Stimulated activated CD8-positive, alpha-beta memory T cell treated with anti-CD3 and anti-CD28 coated beads, Interleukin-7, amount 100 ng/mL, for 1 hour (primary cell): ENCODE measurements at places on chromosomes 12 and 14.

GRCh38 chr12:24759155-24759554, 189.7 kb downstream of the BCAT1 start:
- DNase-seq = no peak

- DNase-seq = no peak
Observed at GRCh38 chr12:27109334-27110028, 27.1 kb upstream of the C12orf71 start.

DNA sequence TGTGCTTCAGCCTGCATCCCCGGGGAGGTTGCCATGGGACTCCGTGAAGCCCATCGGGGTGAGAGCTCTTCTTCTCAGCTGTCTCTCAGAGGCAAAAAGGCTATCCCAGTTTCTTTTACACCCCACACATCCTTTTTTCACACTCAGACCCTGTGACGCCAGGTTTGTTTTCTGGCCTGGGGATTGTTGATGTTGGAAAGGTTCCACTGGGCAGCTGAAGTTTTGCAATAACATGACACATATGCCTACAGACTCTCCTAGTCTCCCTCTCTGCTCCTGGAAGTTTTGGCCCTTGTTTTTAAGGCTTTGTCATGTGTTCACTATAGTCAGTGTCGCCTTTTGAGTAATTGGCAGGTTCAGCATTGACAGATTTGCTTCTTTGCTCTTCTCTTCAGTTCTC, 118.6 kb downstream of the SMOC1 start:
- DNase-seq = no peak

DNA sequence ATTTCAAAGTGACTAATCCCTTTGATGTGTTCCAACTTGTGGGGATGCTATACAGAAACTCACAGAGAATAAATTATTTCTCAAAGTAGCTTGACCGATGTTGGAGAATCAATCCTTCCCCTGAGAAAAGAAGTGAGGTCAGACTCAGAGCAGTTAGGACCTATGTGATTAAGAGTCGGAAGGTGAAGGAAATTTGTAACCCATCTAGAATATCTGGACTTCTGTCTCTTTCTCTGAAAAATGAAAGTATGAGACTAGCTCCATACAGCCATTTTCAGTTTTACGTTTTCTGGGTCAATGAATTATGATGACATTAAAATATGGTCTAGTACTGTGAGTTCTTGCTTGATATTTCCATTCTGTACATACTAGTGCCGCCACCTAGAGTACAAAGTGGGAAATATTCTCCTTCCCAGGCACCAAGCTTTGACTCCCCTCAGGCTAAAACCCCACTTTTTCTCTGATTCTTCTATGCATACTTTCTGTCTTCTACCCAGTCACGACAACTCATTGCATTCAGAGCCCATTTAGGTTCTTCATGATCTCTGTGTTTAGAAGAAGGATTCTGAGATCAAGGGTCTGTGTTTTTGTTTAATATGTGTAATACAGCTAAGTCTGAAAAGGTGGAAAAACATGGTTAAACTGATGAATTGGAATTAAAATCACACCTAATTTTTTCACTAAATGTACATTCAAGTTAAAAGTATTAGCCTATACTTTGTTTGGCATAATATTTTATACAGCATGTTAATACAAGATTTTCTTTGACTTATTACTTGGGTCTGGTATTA, 6.9 kb upstream of the NTS start:
- no peak for DNase-seq

DNA sequence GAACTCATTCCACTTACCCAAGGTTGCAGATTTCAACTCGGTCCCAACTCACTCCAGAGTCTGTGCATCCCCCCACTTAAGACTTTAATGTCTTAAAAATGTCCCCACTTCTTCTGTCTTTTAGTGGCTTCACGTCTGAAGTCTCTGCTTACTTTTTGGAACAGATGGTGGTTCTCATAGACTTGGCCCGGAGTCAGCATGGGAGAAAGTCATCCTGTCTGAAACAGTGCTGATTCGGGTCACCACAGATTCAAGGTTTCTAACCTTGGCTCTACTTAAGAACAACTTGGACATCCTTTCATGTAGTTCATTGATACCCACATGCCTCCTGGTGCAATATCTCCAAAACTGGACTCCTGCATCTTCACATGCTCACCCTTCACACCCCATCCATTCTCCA, 26.0 kb downstream of the CHST11 start:
- no peak for DNase-seq

DNA sequence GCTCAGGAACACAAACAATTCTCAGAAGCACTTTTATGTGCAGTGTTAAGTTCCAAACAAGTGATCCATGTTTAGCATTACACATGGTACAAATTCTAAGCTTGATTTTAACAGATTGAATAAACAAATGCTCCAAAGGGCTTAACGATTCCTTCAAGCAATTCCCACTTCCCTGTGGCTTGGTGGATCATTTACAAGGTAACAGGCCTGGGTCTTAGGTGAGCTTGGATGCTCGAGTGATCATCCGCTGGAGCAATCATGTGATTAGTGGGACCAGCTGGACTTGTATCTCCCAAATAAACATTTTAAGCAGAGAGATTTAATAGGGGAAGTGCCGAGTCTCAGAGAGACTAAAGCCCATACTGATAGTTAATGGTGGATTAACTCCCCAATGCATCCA, 70.7 kb downstream of the CALM1 start:
- no peak for DNase-seq

GRCh38 chr12:2892246-2892645, 1.6 kb downstream of the TULP3 start:
- no peak for DNase-seq

DNA sequence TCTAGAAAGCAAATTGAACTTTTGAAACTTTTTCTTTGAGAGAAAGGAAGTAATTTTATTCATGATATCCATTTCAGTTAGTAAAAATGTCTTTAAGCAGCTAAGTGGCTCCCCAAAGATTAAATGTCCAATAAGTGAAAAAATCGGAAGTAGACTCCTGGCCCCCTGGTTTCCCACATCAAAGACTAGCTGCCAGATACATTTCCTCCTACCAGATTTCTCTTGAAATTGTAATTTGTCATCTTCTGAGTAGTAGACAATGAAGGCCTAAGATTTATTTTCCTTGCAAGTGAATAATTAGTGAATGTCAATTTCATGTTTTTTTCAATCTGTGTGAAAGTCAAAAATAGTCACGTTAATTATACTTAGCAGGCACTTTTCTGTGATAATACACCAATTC, 321.9 kb downstream of the SYT1 start:
- no peak for DNase-seq

GRCh38 chr12:62484233-62484632, 17.6 kb downstream of the MON2 start:
- no peak for DNase-seq

DNA sequence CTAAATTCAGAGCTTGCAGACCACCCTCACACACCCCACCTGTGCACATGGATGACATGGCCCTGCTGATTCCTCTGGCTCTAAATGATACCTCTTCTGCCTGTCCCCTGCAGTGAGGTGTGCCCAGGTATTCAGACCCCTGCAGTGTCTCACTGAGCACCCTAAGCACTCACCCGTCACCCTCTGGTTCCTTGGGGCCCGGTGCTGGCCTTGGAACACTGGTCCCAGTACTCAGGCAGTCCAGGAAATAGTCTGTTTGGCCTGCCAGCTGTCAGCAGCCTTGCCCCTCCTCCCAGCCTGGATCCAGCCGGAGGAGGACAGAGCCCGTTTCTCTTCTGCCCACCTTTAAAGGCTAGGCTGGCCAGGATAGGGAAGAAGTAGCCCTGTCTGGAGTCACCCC, 44.9 kb downstream of the ESRRB start:
- DNase-seq = no peak

- no peak for DNase-seq
Observed at GRCh38 chr14:67532606-67532997, 488 bp upstream of the PLEKHH1 start.

DNA sequence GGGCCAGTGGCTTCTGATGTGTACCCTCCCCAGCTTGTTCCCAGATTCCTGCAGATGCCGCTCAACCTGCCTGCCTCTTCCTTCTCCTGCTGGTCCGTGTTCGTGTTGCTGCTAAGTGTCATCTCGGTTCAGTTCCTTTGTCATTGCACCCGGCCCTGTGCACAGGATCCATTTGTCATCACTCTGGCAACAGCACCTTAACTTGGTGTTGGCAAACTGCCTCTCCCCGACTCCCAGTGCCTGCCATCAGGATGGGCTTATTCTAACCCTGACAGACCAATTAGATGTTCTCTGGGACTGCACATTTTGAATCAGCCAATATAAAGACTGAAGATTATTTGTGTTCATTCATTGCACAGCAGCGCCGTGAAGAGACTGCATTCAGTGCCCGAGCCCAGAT, 73.3 kb downstream of the CCDC92 start:
- no peak for DNase-seq

DNA sequence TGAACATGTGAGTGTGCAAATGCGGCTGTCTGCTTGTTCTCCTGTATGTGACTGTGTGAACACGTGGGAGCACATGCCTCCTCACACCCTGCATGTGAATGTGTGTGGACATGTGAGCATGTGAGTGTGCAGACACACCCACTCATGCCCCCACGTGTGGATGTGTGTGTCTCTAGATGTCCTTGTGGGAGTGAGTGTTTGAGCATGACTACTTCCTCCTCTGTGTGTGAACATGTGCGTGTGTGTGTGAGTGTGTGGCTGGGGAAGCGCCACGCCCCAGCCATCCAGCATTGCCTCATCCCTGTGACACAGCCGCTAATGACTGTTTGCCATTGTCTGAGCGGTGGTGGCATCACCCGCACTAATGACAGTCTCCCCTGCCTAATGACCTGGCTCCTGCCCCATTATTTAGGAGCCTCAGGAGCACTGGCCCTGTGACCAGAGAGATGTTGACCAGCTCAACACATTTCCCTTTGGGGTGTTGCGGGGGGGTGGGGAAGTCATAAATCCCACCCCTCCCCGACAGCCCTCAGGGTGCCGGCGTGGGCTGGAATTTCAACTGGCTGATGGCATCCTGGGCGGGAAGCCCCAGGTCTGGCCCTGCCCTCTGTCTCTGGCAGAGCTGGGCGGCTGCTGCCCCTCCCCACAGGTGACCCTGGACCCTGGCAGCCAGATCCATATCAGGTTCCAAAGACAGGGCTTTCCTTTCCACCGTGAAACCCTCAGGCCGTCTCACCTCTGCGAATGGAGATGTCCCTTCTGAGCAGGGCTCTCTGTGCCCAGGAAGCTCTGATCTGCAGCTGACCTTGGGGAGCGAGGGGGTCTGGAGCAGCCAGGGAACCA, 11.5 kb upstream of the KRT80 start:
- DNase-seq = no peak

GRCh38 chr14:98707522-98707921, 564.5 kb downstream of the BCL11B start:
- no peak for DNase-seq

DNA sequence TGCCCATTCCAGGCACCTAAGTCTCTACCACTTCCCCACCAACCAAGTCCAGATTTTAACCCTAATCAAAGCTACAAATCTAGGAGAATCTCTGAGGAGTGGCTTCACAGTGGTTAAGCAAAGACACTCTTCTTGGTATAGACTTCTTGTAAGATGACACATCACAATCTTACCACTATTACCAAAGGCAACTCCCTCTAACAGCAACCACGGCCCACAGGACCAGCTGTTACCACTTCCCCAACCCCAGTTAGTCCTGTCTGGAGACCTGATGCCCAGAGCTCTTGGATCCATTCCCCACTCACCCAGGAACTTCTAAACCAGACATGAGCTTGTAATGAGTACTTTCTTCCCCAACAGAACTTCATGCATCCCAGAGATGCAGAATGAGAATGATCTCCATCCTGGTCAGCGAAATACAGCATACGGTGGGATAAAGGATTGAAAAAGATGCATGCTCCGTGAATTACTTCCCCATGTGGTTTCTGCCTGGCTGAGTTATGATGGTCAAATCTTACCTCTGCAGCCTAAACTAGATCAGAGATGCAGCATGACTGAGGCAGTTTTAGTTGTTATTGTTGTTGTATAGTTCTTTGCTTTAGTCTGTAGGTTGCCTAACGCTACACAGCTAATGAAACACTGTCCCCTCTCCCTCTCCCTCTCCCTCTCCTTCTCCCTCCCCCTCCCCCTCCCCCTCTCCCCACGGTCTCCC, 87.7 kb upstream of the FOXN3 start:
- no peak for DNase-seq

DNA sequence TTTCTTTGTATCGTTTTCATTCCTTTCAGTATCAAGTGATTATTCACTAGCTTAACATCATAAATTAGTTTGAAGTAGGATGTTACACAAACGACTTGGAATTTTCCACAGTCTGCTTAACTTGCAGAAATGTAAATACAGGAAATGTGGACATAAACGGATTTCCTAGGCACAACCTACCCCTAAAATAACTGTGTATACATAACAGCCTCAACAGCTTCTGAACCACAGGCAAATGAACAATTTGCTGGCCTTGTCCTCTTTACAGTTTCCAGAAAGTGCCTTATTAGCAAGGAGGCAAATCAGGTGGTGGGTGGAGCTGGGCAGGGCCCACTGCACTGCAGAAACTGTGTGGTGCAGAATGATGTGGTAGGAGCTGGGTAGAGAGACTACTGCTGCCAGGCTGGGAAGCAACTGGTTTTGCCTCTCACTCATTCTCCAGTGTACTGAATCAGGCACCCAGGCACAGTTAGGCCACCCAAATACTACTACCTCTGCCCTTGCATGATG, 14.1 kb downstream of the DRAM1 start:
- DNase-seq = no peak

- peak; percentile 9 for DNase-seq
Observed at GRCh38 chr12:52645120-52645761, 6.8 kb downstream of the KRT2 start.

- peak; percentile 61 for DNase-seq
Observed at GRCh38 chr14:75050852-75051555, at the start of gene MLH3. TSS of gene MLH3 (minus strand) at chr14:75051467. CDS start at chr14:75049655, 1,812 bp downstream.

DNA sequence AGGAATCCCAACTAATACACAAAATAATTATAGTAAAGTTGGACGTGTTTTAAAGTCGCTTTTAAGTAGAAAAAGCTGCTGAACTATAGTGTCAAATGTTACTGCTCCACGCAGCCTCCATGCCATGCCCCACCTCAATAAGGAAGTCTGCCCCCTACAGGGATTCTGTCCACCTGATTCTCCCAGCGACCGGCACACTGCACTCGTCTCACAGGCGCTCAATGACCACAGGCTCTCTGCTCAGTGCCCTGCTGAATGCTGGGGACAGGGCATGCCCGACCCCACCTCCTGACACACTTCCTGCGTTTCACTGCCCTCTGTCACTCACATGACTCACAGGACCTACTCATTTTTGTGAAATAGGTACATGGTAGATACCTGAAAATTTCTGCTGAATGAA, 48.9 kb downstream of the BDKRB1 start:
- no peak for DNase-seq

DNA sequence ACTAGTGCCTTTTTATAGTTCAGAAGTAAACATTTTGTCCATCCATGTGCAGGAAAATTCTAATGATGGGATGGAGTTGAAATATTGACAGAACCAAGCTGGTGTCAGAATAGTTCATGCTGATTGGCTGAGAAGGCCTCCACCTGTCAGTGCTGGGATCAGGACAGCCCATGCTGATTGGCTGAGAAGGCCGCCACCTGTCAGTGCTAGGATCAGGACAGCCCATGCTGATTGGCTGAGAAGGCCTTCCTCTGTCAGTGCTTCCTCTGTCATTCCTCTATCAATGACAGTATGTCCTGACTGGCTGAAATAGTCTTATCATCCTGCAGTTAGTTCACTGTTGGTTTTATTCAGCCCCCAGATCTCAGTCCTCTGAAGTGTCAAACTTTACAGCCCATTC, 95.7 kb downstream of the PPP2R5C start:
- no peak for DNase-seq

GRCh38 chr14:56422221-56422620, 157.4 kb upstream of the TMEM260 start:
- no peak for DNase-seq
